Naive thymus-derived CD4-positive, alpha-beta T cell (primary cell): ENCODE measurements at places on chromosomes 5 and 9. TPM values are rescaled to one million over a fixed set of nuclear protein-coding genes. Genes with fewer than 3 reads are reported as not detected.

The PCDHA11 gene
- polyA plus RNA-seq: not detected

The SARDH gene
- 10.2 TPM for polyA plus RNA-seq

The SEMA6A gene
- 0.87 TPM for polyA plus RNA-seq

The SPATA31C1 gene
- polyA plus RNA-seq: not detected

The DIRAS2 gene
- not detected for polyA plus RNA-seq

The SOX30 gene
- 0.17 TPM for polyA plus RNA-seq

The ABHD17B gene
- polyA plus RNA-seq: 23.6 TPM

The ADGRV1 gene
- polyA plus RNA-seq: not detected

The FST gene
- 0.55 TPM for polyA plus RNA-seq

The KIF4B gene
- polyA plus RNA-seq: not detected

The DAB2IP gene
- polyA plus RNA-seq: not detected

The BASP1 gene
- polyA plus RNA-seq: 0.24 TPM

The GRIN1 gene
- polyA plus RNA-seq: not detected

The PCDHAC1 gene
- polyA plus RNA-seq: not detected

The FUT7 gene
- 0.06 TPM for polyA plus RNA-seq

The LPAR1 gene
- not detected for polyA plus RNA-seq
